ENCODE measurements at places on chromosomes 12 and 14. TPM values are rescaled to one million over a fixed set of nuclear protein-coding genes. Genes with fewer than 3 reads are reported as not detected.

The TMEM253 gene
- total RNA-seq = 0.13 TPM

The ZDHHC22 gene
- total RNA-seq = under 0.01 TPM

DNA sequence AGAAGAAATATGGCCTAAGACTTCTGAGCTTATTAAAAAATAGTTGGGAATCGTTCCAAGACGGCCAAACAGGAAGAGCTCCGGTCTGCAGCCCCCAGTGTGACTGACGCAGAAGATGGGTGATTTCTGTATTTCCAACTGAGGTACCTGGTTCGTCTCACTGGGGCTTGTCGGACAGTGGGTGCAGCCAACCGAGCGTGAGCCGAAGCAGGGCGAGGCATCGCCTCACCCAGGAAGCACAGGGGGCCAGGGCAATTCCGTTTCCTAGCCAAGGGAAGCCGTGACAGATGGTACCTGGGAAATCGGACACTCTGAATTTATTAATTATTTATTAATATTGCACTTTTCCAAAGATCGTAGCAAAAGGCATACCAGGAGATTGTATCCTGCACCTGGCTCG, 857.8 kb downstream of the C12orf50 start:
- no peak for DNase-seq

GRCh38 chr12:105357162-105357691, 26.7 kb downstream of the C12orf75 start:
- peak; percentile 35 for DNase-seq
